Calu3 (cell line): ENCODE measurements at places on chromosomes 7 and 10. TPM values are rescaled to one million over a fixed set of nuclear protein-coding genes. Genes with fewer than 3 reads are reported as not detected.

DNA sequence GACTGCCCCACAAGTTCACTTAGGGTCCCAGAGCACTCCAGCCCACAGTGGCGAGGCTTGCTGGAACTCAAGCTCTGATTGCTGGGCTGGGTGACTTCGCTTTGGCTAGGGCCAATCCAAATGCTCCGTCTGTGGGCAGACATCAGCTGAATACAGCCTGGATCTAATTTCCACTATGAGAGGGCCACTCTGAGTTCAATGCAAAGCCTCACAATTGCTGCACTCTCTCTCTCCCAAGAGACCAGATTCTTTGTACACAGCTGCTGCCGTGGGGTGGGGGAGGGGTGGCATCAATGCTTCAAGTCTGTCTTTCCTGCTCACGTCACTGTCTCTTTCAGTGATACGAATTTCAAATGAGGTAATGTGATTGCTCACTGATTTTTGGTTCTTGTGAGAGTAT lies 47.3 kb upstream of the BPGM start:
- DNase-seq = no peak
- H3K4me1 ChIP-seq = peaks cover 14% of the 10 kb centered on the region
- H3K4me3 ChIP-seq = no peak overlapping the region
- no peak overlapping the region for H3K27ac ChIP-seq
- no peaks in the 10 kb centered on the region for H3K36me3 ChIP-seq

GRCh38 chr10:69851306-69851705 lies 49.6 kb downstream of the COL13A1 start:
- DNase-seq = no peak
- no peaks in the 10 kb centered on the region for H3K36me3 ChIP-seq

DNA sequence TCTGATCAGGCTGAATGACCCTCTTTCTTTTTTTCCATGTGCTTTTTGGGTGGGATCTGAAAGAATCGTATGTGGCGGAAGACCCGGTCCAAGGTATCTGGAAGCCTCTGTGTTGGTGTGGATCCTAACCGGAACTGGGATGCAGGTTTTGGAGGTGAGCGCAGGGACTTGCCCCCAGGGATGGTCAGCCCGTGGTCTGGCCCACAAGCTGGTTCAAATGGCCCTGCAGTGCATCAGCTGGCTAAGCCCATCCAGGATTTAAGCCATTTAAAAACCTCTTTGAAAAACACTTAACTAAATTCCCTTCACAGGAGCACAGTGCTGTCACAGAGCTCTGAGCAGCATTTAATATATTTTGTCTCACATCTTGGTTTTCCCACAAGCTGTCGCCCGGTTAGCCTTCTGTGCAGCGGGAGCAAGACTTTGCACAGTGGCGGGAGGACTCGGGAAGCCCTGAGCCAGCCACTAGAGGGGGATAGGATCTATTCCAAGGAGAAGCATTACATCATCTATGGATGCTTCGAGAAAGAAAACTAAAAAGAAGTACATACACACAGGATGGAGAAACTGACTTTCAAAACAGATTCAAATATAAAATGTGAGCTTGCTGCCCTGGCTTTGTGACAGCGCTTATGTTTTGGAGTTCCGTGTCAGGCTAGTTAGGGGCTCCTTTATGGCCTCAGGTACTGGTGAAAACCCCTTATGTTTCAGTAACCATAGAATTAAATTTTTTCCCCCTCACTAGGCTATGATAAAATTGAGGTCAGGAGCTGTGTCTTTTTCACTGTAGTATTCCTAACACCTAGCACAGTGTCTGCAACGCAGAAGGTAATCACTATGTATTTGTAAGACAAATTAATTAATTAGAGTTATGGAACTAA lies 11.3 kb downstream of the CPA2 start:
- DNase-seq = peak; percentile 30
- peaks cover 39% of the 10 kb centered on the region for H3K27me3 ChIP-seq
- no peaks in the 10 kb centered on the region for H3K36me3 ChIP-seq
- H3K4me1 ChIP-seq = no peaks in the 10 kb centered on the region
- H3K27ac ChIP-seq = no peak overlapping the region
- no peak overlapping the region for H3K4me3 ChIP-seq

- H3K27ac ChIP-seq = no peak overlapping the region
- H3K36me3 ChIP-seq = no peaks in the 10 kb centered on the region
- H3K27me3 ChIP-seq = peaks cover 98% of the 10 kb centered on the region
- no peak overlapping the region for H3K4me3 ChIP-seq
- H3K4me1 ChIP-seq = no peaks in the 10 kb centered on the region
Measured at GRCh38 chr10:78165617-78166016, 132.0 kb downstream of the RPS24 start.

DNA sequence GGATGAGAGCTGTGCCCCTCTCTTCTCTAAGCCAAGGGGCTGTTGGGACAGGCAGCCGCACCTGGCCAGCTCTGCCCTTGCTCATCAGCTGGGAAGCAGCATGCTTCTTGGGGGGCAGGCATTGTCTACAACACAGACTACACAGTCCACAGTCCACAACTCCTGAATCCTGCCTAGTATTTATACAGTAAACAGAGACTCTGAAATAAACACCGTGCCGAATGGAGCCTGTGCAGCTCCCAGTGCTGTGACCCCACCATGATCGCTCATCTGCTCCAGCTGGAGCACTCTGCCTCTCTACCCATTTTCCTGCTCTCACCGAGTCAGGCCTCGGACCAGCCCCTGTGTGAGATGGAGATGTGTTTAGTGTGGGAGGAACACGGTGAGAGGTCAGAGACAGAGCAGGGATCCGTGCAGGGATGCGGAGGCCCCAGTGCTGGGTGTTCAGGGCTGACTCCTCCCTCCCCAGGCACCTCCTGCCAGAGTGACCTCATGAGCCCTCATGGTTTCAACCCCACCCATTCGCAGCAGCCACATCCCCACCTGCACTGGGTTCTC lies 608.0 kb downstream of the DNAJB6 start:
- H3K4me1 ChIP-seq = no peaks in the 10 kb centered on the region
- H3K4me3 ChIP-seq = no peak overlapping the region
- no peaks in the 10 kb centered on the region for H3K36me3 ChIP-seq
- no peaks in the 10 kb centered on the region for H3K27me3 ChIP-seq
- DNase-seq = no peak

DNA sequence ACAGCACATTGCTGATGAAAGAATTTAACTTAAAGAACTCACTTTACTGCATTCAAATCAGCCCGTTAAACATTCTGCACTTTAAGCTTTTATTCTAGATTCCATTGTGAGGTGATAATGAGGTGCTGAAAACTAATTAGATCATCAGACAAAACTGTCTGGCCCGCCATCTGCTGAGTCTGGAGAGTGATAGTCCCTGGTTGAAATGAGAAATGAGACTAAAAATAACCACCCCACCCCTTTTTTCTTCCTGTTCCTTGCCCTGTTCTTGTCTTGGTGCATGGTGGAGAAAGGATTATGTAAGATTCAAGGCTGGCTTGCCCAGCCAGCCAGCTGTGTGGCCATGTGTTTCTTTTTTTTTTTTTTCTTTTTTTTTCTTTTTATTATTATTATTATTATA lies 277.0 kb upstream of the COBL start:
- no peaks in the 10 kb centered on the region for H3K27me3 ChIP-seq
- H3K36me3 ChIP-seq = no peaks in the 10 kb centered on the region
- no peak for DNase-seq
- no peak overlapping the region for H3K4me3 ChIP-seq

- H3K27me3 ChIP-seq = no peaks in the 10 kb centered on the region
- H3K36me3 ChIP-seq = no peaks in the 10 kb centered on the region
- H3K27ac ChIP-seq = no peak overlapping the region
- H3K4me3 ChIP-seq = no peak overlapping the region
Measured at GRCh38 chr10:110858297-110858934, 13.3 kb upstream of the PDCD4 start.

Gene C10orf67
- total RNA-seq = 0.44 and 0.45 TPM in 2 replicates

Gene ASB15
- not detected in 2 replicates for total RNA-seq
